ENCODE measurements at places on chromosomes 2 and 18.

DNA sequence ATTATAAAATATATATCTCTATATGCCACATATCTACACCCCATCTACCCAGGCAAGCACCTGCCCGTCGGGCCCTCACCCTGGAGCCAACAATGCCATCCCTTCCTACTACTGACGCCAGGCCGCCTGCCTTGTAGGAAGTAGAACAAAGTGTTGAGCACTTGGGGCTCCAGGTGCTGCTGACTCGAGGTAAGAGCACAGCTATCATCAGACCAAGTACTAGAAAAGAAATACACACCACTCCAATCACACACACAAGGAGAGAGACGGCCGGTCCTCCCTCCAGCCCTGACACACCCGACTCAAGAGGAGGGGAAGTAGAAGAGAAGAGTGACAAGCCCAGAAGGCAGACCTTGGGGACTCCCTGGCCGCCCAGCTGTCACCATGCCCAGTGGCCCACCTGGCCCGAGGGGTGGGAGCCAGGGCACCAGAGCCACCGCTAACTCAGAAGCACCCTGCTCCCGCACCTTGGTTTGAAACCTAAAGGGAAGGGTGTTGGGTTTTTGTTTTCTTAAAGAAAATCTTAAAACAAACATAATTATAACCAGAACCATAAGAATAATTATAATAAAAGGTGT, 64.0 kb upstream of the POMC start:
- DNase-seq, result no peak

DNA sequence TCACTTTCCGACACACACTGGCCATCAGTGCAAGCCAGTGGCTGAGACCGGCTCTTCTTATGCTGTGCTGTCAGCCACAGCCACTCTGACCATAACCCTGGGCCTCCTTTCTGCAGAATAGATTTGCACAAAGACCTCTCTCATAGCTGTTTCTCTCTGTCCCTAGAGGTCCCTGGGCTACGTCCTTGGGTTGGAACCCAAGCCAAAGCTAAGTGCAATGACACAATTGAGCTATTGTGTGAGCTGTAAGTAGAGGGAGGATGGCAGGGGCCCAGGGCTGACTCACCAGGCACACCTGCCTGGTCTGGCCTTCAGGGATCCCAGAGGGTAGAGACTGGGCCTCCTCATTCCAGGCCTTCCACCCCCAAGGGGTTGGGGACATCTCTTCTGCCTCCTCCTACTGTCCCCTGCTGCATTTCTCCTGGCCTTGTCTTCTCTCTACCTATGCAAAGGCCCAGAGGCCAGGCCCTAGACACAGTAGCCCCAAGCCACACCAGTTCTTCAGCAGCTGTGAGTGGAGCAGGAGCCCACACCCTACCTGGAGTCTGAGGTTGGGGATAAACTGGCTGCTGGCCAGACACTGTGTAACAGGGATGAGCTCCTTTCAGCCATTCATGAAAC, 174.6 kb downstream of the NCK2 start:
- no peak for DNase-seq

DNA sequence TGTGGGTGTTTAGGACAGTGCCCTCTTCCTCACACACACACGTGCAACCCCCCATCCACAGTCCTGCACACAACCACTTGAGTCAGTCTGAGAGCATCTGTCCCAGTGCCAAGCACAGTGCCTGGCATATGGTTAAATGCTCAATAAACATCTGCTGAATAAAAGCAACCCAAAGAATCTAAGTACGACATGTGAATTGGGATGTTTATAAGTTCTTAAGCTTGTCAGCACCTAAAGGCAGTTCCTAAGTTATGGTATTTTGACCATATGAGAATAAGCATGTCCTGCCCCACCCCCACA, 37.8 kb downstream of the CAPN13 start:
- DNase-seq, result no peak

GRCh38 chr2:143195511-143195910, 66.3 kb downstream of the ARHGAP15 start:
- no peak for DNase-seq

- DNase-seq, result no peak
Measured at GRCh38 chr2:174020926-174021662, 55.9 kb upstream of the SP3 start.

GRCh38 chr2:42057159-42057901, 9.5 kb downstream of the PKDCC start:
- no peak for DNase-seq

DNA sequence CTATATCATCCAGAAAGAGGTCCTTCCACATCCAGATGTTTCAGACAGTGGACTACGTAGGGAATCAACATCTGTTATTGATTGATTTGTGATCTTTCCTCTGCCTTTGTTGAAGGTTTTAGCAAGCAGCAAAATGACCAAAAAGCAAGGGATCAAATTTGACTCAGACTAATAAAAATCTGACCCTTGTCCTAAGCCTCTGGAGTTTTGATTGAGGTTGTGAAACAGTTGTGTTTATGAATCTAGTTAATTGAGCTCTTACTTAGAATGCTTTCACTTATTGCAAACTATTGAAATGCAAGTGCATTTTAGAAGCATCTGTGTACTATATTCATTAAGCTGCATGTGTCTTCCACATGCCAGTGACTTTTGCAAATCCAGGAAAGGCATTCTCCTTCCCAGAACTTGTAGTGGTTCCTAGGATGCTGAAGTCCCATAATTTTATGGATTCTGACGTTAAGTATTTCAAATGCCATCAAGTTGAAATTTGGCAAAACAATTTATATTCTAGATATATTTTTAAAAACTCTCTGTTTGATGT, 116.0 kb downstream of the MTX2 start:
- no peak for DNase-seq

- no peak for DNase-seq
Measured at GRCh38 chr2:100616841-100617390, 54.1 kb downstream of the PDCL3 start.

DNA sequence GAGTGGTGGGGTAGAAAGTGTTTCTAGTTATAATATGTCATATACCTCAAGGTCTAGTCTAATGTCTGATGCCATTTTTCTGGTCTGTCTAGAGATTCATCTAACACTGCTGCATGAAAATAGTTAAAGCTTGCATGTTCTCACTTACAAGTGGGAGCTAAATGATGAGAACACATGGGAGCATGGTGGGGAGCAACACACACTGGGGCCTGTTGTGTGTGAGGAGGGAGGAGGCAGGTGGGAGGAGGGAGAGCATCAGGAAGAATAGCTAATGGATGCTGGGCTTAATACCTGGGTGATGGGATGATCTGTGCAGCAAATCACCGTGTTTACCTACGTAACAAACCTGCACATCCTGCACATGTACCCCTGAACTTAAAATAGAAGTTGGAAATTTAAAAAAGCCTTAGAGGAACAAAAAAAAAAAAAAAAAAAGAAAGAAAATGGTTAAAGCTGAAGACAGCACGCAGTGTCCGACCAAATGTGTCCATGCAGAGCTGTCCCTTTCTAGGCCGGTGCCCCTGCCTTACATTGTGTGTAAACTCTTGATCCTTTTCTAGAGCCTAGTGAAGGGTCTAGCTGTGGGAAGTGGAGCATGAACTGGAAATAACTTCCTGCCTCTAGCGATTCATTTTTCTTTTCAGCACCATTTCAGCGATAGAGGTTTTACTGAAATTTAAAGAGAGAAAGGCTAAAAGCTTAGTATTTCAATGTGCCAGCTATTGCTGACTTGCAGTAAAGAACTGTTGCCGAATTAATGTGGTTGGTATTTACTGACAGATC, 94.0 kb downstream of the FMNL2 start:
- no peak for DNase-seq

- DNase-seq, result no peak
Measured at GRCh38 chr18:79421275-79421857, 25.6 kb downstream of the NFATC1 start.

GRCh38 chr2:239337877-239338484, 62.8 kb downstream of the HDAC4 start:
- DNase-seq, result no peak

GRCh38 chr2:136495636-136496035, 269.7 kb upstream of the THSD7B start:
- no peak for DNase-seq

GRCh38 chr2:96156926-96157648, 11.8 kb upstream of the DUSP2 start:
- no peak for DNase-seq

Data from GM12864 (cell line).